ENCODE measurements at places on chromosomes 4 and X.

GRCh38 chrX:121084903-121085611 lies 37.6 kb downstream of the GLUD2 start:
- no peak for DNase-seq

DNA sequence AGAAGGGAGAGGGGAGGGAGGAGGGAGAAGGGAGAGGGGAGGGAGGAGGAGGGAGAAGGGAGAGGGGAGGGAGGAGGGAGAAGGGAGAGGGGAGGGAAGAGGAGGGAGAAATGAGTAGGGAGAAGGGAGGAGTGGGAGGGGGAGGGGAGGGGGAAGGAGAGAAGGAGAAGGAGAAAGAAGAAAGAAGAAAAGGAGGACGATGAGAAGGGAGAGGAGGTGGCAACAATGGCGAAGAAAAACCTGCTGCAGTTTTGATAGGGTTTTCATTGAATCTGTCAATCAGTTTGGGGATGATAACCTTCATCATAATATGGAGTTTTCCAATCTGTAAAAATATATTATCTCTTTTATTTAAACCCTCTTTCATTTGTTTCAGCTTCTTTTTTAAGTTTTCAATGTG lies 185.2 kb downstream of the ADAM29 start:
- no peak for DNase-seq

GRCh38 chrX:33204889-33205288 lies 6.5 kb downstream of the DMD start:
- no peak for DNase-seq

- no peak for DNase-seq
These were observed 63.7 kb upstream of the TXK start for GRCh38 chr4:48197643-48198237.

DNA sequence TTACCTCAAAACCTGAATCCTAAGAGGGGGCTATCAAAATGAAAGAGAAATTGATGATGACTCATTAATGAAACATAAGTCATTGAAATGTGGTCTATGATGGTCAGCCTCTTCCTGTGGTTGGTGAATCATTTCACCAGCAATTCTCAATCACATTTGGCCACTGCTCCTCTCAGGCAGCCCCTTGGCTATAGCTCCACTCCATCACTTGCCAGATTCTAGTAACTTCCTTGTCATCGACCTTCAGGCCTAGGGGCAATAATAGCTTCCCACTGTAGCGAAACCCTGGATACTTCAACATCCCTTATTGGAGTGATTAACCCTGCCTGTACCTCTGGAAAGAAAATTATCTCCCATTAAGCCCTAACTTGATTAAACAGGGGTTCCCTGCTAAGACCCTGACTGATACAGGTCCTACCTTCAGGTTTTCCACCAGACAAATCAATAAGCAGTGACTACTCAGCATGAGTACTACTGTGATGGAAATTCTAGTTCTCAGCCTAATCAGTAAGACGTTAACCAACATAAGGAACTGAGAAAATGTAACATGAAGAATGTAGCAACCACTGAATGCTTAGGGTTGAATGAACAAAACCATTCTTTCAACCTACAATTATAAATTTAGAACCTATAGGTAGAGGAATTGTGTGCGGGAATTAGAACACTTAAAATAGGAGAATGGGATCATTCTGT lies 30.4 kb downstream of the ADH7 start:
- DNase-seq, result no peak

DNA sequence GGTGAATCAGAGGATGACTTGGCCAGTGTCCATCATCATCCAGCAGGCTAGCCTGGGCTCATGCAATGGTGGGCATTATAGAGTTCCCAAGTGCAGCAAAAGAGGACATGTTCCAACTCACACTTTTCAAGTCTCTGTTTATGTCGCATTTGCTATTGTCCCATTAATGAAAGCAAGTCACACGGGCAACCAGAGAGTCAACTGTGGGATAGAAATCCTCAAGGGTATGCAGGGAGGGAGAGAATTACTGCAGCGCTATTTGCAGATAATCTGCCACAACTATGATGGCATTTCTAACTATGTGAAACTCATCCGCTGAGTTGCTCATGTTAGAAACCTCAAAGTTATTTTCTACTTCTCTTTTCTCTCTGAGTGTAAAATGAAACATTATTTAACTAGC lies 78.5 kb upstream of the TAB3 start:
- DNase-seq, result no peak

DNA sequence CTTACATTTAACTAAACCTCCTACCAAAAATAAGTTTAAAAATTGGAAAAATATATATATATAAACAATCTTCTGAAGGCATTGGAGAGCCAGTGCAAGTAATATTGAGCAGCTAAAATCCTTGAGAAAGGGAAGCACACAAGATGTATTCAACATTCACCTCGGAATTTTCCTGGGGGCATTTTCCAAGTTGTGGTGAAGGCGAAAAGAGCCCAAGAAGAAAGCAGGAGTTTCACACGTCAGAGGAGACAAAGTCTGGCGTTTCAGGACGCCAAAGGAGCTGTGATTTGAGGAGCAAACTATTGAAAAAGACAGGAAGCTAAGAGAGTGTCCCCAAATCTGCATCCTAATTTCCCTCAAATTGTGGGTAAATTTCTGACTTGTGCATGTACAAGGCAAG lies 9.1 kb upstream of the GASK1B start:
- DNase-seq, result no peak

DNA sequence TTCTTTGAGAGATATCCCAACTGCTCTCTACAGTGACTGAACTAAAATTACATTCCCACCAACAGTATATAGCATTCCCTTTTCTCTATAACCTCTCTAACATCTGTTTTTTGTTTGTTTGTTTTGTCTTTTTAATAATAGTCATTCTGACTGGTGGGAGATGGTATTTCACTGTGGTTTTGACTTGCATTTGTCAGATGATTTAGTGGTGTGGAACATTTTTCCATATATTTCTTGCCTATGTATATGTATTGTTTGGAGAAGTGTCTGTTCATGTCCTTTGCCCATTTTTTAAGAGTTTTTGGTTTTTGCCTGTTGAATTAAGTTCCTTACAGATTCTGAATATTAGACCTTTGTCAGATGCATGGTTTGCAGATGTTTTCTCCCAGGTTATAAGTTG lies 9.0 kb downstream of the USO1 start:
- DNase-seq, result no peak

DNA sequence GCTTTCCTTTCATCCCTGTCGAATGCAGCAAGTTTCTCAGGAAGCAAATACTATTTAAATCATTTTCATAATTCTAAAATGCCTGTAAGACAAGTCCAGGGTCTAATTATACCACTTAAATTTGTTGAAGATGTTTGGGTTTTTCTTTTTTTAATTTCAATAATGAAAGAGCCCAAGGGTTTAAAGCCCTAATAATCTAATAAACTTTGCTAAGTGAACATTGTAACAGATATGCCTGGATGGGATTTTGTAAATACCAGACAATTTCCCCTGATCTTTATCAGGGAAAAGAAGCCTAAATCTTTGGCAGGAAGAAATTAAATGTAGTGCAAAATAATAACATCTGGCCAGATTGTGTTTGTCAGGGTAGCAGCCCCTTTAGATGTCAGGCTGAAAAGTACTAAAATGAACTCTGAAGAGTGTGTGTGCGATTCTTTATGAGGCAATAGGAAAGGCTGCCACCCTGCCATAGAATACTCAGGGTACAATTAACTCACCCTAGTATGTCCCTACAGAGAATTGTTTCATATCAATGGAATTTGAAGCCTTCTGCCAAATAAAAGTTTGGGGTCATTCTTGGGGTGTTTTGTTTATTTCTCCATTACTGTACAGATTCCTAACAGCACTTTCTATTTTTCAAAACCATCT lies 45.6 kb downstream of the GPC3 start:
- DNase-seq, result no peak

DNA sequence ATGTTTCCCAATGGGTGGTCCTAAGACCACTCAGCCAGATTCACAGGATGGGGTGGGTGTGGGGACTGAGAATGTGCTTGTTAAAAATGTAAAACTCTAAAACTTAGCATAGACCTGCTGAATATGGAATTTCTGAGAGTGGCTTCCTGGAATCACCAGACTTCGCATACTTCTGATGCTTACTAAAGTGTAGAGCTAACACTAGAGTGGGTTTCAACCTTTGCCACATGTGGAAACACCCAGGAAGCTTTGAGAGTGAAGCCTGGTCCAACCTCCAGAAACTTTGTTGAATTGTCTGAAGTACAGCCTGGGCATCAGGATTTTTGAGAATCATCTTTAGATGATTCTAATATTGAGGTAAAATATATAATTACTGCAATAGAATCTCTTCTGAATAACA lies 167.8 kb upstream of the EDNRA start:
- no peak for DNase-seq

- no peak for DNase-seq
These were observed 151.8 kb downstream of the CCNG2 start for GRCh38 chr4:77308843-77309242.

DNA sequence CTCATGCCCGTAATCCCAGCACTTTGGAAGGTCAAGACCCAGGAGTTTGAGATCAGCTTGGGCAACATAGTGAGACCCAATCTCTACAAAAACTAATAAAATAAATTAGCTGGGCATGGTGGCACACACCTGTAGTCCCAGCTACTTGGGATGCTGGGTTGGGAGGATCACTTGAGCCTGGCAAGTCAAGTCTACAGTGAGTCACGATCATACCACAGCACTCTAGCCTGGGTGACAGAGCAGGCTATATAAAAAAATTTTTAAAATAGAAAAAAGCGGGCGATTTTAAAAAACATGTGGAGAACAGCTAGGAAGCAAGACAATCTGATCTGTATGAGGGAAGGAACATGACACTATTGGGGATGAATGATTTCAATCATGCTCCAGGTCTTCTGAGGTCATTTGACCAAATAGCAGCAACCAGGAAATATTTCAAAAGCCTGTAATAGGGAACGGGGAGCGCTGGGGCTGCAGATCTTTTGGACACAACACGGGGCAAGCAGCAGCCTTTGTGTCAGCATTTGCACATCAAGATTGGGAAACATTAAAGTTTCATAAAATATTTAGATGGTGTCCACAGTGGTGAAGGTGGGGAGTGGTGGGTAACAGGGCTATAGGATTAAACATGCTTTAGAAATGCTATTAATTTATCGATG lies 48.3 kb upstream of the GUCY1A1 start:
- no peak for DNase-seq

DNA sequence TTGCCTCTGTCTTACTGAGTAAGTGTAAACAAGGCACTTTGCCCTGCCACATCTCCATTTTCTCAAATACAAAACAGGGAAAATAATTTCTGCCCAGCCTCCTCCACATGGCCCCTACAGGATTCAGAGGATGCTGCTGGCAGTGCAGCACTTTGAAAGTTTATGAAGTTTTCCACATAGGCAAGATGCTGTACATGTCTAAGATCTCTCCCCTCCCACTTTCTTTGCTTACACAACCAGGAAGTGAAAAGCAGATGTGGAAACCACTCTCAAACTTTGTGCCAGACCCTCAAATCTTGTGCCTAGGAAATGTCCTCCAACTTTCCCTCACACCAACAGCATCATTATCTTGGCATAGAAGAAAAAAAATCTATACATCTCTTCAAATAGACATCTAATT lies 257.0 kb upstream of the LDB2 start:
- no peak for DNase-seq

- DNase-seq, result no peak
These were observed 92.4 kb upstream of the SMIM10 start for GRCh38 chrX:134898440-134898839.

- no peak for DNase-seq
These were observed 474.0 kb upstream of the TECRL start for GRCh38 chr4:64883087-64883807.

- no peak for DNase-seq
These were observed 54.2 kb downstream of the SUPT20HL2 start for GRCh38 chrX:24259544-24260240.

DNA sequence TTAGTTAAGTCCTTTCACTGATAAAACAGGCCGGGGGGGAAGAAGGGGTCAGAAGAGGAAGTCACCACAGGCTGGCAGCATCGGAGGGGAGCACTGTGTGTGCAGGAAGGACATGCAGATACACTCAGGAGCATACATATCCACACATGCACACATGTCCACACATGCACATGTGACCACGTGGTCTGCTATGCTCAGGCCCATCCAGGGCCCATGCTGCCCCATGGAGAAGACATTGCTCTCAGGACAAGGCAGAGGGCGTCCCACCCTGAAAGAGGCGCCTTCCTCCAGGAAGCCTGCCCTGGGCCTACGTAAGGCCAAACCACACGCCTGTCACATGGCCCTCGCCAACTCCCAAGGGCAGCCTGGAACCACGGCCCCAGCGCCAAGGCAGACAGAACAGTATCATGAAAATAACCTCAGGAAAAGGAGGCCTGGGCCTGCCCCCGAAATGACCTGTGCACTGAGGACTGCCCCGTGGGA lies 15.8 kb downstream of the WDR1 start:
- no peak for DNase-seq

GRCh38 chrX:21802839-21803238 lies 36.6 kb upstream of the MBTPS2 start:
- no peak for DNase-seq

- DNase-seq, result no peak
These were observed 23.0 kb downstream of the RPA4 start for GRCh38 chrX:96906741-96907140.

- DNase-seq, result no peak
These were observed 20.7 kb downstream of the MFAP3L start for GRCh38 chr4:170005472-170005871.

DNA sequence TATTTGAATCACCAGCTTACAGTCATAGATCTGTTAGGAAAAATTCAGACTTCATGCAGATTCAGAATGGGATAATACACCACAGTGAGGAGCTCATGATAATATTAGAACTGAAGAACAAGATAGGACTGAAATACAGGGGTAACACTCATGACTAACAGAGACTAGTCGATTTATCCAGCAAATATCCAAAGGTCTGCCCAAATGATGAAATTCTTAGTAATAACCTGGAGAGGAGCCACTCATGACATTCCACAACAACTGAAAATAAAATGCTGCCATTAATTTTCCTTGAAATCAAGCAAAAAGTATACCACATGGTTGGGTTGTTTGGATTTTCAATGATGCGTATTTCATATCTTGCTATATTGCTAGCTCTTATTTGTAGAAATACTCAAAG lies 903.7 kb upstream of the ADGRL3 start:
- DNase-seq, result no peak

- DNase-seq, result no peak
These were observed 65.8 kb upstream of the TRPC5 start for GRCh38 chrX:112148397-112148796.

DNA sequence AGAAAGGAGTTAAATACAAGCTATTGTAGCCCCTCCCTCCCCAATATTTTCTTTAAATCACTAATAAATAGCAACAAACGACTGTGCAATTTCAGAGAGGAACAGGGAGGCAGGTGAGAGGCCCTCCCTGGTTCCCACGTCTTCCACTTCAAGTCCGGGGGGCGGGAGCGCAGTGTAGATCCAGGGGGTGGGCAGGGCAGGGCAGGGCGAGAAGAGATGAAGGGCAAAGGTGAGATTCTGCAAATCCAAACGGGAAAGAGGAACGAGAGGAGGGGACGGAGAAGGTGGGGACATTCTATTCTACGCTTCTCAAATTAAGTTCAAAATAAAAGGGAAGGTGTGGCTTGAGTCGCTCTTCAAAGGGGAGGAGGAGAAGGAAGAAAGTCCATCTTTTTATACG lies 6.8 kb downstream of the NKX6-1 start:
- no peak for DNase-seq

- DNase-seq, result no peak
These were observed 100.3 kb upstream of the FRG1 start for GRCh38 chr4:189840356-189840755.
